Activated naive CD4-positive, alpha-beta T cell (primary cell): ENCODE measurements at places on chromosomes 3 and 15.
A peak's percentile ranks its signal among the peaks of the same experiment; 100 is the strongest.

DNA sequence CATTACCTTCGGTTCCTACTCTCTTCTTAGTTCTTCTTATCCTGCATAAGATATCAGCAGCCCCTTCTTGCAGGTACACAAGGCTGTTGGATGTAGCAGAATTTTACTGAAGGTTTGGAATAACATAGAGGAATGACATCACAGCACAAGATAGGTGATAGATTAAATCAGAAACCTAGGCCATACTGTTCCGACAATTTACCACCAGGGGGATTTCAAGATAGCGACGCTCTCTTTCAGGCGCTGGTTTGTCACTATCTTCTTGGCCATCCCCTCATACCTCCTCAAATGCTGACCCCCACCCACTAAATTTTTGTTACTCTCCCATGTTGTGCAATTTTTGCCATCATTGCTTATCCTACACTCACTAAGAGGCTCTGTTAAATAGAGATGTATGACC, 3.5 kb downstream of the SIDT1 start:
- no peak for DNase-seq

DNA sequence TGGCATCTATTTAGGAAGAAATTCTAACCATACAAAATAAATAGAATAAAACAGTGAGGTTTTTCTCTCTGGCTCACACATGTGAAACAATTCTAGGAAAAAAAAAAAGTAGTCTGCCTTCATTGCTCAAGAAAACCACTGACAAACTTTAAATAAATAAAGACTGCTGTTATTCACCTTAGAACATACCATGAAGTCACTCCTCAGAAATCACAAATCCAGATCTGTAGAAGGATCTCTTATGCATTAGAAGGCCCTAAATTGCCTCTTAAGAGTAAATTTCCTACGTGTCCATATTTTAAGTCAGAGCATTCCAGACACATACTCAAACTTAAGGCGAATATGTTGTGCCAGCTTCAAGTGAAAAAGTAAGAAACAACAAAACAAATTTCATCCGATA, 217.3 kb downstream of the ZIC4 start:
- DNase-seq = no peak

GRCh38 chr3:38110314-38111050, 26.4 kb downstream of the ACAA1 start:
- DNase-seq = no peak

- DNase-seq = no peak
These were observed 1.4 kb downstream of the SLC24A1 start for GRCh38 chr15:65623103-65623502.

GRCh38 chr15:53739651-53740050, 19.8 kb downstream of the WDR72 start:
- no peak for DNase-seq

DNA sequence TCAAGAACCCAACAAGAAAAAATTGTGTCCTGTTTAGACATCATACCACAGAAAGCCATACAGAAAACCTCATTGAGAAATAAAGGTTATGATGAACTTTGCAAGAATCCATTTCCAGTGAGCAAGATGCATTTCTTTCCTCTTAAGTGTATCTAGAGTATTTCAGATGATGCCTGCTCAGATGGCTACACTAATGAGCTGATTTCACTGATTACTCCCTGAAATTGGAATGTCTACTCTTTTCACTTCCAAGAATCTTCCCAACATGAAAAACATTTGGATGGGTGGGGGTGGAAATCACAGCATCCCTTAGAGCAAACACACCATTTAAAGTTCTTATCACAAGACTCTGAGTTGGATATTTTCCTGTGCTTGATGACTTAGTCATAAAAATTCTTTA, 41.4 kb upstream of the IL12A start:
- DNase-seq = no peak

- DNase-seq = no peak
These were observed 90.0 kb downstream of the STT3B start for GRCh38 chr3:31622636-31623288.

DNA sequence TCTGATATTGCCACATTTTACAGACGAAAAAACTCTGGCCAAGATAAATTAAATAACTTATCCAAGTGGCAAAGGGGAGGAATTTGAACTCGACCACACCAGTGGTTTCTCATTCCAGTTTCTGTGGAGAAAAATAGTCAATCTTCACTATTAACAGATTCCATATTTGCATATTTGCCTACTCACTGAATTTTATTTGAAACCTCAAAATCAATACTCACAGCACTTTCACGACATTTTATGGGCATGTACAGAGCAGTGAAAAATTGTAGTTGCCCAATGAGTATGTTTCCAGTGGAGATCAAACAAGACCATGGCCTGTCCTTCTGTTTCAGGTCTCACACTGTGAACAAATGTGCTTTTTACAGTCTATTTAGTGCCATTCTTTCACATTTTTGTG, 374.3 kb downstream of the MAGI1 start:
- no peak for DNase-seq

- DNase-seq = no peak
These were observed 28.2 kb upstream of the GOLGA6C start for GRCh38 chr15:75230016-75230343.

DNA sequence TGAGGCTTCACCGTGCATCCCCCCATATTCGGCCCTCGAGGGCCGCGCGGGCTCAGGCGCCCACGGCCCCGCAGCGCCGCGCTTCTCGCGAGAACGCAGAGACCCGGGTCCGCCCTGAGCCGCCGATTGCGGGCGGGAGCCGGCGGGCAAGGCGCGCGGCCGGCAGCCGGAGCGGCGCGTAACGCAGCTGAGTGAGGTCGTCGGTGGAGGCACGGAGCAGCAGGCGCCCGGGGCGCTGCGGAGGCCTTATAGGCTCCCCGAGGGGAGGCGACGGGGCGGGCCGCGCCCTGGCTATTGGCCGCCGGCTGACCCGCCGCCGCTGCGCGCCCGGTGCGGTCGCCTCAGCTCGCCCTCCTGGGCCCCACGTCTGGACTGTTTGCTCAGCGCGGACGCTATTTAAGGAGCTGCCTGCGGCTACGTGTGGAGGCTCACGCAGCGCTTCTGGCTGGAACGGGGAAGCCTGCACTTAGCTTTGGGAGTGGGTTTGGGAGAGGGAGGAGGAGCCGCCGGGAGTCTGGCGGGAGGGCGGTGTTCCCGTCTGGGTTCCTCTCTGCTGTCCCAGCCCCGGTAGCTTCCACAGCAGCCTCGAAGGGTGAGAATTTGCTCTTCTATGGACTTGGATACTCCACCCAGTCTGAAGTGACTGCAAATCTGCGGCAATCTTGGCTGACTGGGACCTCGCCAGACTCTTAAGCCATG, at the start of gene PLOD2:
TSS of gene PLOD2 (minus strand) at position 221 of the 699 bp plus-strand sequence. CDS start at position 26, 195 bp downstream.
- no peak for DNase-seq

- peak; percentile 79 for DNase-seq
These were observed at the start of gene PRKCD for GRCh38 chr3:53160660-53161449. Gene PRKCD, plus strand, starts transcription at chr3:53161209. Its CDS starts 17,214 bp downstream, at chr3:53178423.

DNA sequence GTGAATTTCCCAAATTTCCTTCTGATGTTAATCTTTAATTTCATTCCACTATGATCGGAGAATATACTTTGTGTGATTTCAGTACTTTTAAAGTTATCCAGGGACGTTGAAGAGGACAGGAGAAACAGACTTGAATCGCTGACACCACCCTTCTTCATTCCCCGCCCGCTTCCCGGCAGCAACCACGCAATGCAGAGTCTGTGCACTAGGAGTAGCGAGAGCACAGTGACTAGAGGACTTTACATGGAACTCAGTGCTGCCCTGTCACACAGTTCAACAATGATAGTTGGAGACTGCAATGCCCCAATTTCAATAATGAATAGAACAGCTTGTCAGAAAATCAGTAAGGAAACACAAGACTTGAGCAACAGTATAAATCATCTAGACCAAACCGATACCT, 73.9 kb downstream of the RNF13 start:
- DNase-seq = no peak
